Spinal cord (tissue), 10 donors: ENCODE measurements at places on chromosomes 3 and 15. TPM values are rescaled to one million over a fixed set of nuclear protein-coding genes. Genes with fewer than 3 reads are reported as not detected.

FHIT gene
- total RNA-seq = 8.4 TPM

P2RY12 gene
- 64.9 TPM for total RNA-seq

PDZRN3 gene
- total RNA-seq = 29.2 TPM

TRPM1 gene
- 0.10 TPM for total RNA-seq

ALDH1A2 gene
- 78.6 TPM for total RNA-seq

GRCh38 chr3:197216914-197217313 lies 81.5 kb downstream of the DLG1 start:
- DNase-seq = no peak
- no peaks in the 10 kb centered on the region for H3K36me3 ChIP-seq
- no peak overlapping the region for H3K4me3 ChIP-seq

GRCh38 chr3:69197922-69198530 lies 75.6 kb upstream of the LMOD3 start:
- H3K4me1 ChIP-seq = no peaks in the 10 kb centered on the region
- no peak overlapping the region for H3K27ac ChIP-seq
- H3K4me3 ChIP-seq = no peak overlapping the region
- DNase-seq = no peak
- H3K36me3 ChIP-seq = peaks cover 12% of the 10 kb centered on the region

- no peak overlapping the region for H3K27ac ChIP-seq
- no peaks in the 10 kb centered on the region for H3K27me3 ChIP-seq
- no peaks in the 10 kb centered on the region for H3K36me3 ChIP-seq
- H3K4me3 ChIP-seq = no peak overlapping the region
- H3K4me1 ChIP-seq = peaks cover 24% of the 10 kb centered on the region
These were observed 121.7 kb downstream of the LIPC start for GRCh38 chr15:58553365-58553918.

DNA sequence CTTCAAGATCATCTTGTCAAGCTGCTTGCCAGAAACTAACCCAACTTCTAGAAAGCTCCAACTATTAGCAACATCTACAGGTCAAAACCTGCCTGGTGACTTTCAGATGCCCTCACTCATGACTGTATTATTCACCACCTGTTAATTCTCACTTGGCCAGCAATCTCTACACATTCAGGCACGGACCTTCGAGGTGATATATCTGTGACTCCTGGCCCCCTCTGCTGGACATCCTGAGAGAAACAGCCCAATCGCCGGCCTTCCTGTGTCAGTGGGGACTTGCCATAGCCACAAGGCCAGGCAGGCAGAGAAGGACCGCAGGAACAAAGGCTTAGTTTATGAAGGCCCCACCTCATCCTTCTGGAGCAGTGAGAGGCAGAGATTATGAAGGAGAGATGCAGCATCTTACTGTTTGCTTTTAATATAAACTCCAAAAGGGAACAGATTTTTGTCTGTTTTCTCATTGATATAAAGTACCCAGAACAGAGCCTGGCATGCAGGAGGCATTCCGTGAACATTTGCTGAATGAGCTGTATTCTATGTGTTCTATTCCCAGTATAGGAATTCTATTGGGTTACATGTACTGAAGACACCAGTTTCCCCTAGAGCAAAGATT lies 24.4 kb upstream of the OCA2 start:
- H3K4me1 ChIP-seq = peaks cover 1% of the 10 kb centered on the region
- DNase-seq = no peak
- H3K27me3 ChIP-seq = no peaks in the 10 kb centered on the region
- H3K4me3 ChIP-seq = no peak overlapping the region

DNA sequence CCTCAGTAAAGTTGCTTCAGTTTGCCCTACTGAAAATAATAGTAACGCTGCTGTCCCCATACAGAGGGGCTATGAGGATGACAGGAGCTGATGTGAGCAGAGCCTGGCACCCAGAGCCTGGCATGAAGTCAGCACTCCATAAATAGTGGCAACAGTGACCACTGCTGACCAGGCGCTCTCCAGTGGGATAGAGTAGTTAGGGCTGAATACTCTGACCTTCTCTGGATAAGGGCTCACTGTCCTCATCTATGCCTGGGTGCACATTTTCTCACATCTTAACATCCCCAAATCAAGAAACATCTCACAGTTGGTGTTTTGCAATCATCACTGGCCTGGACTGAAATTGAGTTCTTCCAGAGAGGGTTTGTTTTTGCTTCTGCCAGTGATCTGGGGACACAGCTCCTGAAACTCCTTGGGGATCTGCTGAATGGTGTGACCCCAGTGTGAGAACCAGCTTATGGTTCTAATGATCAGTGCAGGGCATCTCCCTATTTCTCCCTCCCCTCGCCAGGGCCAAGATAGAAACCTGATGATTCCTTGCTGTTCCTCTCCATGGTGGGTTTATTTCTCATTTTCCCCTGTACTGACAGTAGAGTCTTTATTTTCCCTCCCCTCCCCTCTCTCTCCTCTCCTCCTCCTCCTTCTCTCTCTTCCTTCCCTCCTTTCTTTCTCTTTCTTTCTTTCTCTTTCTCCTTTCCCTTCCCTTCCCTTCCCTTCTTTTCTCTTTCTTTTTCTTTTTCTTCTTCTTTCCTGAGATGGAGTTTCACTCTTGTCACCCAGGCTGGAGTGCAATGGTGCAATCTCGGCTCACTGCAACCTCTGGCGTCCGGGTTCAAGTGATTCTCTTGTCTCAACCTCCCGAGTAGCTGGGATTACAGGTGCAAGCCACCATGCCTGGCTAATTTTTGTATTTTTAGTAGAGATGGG lies 3.5 kb upstream of the PCSK6 start:
- H3K36me3 ChIP-seq = no peaks in the 10 kb centered on the region
- peaks cover 24% of the 10 kb centered on the region for H3K27me3 ChIP-seq
- H3K27ac ChIP-seq = no peak overlapping the region

- DNase-seq = no peak
- H3K36me3 ChIP-seq = no peaks in the 10 kb centered on the region
- H3K27me3 ChIP-seq = no peaks in the 10 kb centered on the region
- H3K4me1 ChIP-seq = peaks cover 4% of the 10 kb centered on the region
- H3K27ac ChIP-seq = no peak overlapping the region
These were observed 107.9 kb downstream of the LRTM1 start for GRCh38 chr3:54819946-54820345.

- no peaks in the 10 kb centered on the region for H3K4me1 ChIP-seq
- no peak for DNase-seq
- H3K36me3 ChIP-seq = no peaks in the 10 kb centered on the region
- no peak overlapping the region for H3K27ac ChIP-seq
These were observed 211.7 kb downstream of the DTWD1 start for GRCh38 chr15:49832511-49832910.

GRCh38 chr3:69748503-69748902 lies 9.2 kb downstream of the MITF start:
- H3K27ac ChIP-seq = no peak overlapping the region
- H3K4me1 ChIP-seq = no peaks in the 10 kb centered on the region
- no peak overlapping the region for H3K4me3 ChIP-seq
- no peak for DNase-seq
- H3K36me3 ChIP-seq = no peaks in the 10 kb centered on the region
- H3K27me3 ChIP-seq = no peaks in the 10 kb centered on the region
